Daoy (cell line): ENCODE measurements at places on chromosomes 6 and 20. TPM values are rescaled to one million over a fixed set of nuclear protein-coding genes. Genes with fewer than 3 reads are reported as not detected.

GRCh38 chr6:157224951-157225574 is 98.3 kb downstream of the TMEM242 start:
- no peak for DNase-seq

GRCh38 chr20:3701061-3701998 is 11.1 kb downstream of the SIGLEC1 start:
- DNase-seq = no peak

DNA sequence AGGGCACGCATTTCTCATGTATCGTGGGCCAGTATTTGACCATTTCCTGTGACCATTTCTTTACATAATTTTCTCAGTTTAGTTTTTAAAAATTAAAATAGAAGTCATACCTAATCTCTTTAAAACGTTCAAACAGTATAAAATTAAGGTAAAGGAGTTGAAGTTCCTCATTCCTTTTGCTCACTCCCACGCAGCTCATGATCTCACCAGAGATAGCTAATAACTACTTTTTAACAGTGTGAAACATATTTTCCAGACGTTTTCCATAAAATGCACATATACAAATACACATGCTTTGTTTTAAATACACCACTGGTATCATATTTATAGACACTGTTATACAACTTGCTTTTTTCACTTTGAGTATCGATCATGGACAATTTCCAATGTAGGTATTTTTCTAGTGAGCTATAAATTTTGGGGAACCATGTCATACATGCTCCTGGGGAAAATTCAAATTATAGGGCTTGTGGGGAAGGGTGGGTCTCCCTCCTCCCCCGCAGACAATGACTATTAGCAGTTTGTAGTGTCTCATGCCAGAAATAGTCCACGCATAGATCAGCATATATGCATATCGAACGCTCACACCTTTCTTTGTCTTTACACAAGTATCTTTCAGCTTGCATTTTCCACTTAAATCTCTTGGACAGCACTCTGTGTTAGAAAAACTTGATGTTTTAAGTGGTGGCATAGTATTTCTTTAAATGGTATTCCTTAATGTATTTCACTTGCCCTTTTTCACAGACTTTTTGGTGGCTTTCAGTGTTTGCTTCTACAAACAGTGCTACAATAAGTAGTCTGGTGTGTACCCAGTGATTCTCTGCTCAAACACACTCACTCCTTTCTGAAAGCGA is 145.5 kb upstream of the ZNF217 start:
- peak; percentile 54 for DNase-seq

DNA sequence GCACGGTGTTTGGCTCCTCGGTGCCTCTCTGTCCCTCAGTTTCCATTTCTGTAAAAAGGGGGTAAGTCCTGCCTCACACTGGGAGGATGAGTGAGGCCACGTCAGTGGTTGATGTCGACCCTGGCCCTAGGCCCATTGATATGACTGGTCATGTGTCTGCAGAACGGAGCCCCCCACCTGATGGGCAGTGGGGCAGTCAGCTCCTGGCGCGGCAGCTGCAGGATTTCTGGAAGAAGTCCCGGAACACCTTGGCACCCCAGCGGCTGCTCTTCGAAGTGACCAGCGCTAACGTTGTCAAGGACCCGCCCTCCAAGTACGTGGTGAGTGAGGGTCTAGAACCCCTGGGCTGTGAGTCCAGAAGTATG is 1.2 kb downstream of the SNX21 start:
- no peak for DNase-seq

DNA sequence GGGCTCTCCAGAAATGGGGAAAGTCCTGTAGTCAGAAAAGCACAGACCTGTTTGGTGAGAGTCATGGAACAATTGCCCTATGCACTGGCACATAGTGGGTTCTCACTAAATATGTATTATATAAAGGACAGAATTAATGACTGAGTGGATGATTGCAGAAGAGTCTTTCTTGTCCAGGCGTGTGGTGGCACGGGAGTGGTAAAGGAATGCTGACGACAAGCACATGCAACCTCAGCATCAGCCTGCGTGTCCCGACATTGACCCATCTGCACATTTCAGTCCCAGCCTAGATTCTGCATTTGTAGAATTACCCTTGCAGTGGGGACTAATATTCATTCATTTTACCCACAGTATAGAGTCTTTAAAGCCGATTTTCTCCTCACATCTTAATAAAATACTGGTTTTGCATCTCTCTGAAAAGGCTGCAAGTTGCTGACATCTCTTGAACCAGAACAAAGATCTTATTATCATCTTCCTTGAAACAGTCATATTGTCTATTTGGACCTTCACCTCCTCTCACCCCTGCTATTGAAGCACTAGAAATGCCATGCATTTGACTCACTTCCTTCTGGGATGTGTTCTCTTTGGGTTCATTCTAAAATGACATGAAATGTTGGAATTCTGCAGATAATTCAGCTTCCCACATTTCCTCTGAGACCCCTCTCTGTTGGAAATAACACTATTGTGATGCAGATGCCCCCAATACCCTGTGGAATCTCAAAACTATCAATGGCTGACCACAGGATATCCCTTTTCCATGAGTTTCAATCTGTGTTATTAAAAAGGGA is 883.6 kb upstream of the FLRT3 start:
- no peak for DNase-seq

- DNase-seq = no peak
Measured at GRCh38 chr6:122734529-122735395, 44.8 kb upstream of the FABP7 start.

- no peak for DNase-seq
Measured at GRCh38 chr6:1188199-1188598, 123.7 kb upstream of the FOXQ1 start.

GRCh38 chr6:52558266-52559000 is 18.4 kb downstream of the TRAM2 start:
- no peak for DNase-seq

DNA sequence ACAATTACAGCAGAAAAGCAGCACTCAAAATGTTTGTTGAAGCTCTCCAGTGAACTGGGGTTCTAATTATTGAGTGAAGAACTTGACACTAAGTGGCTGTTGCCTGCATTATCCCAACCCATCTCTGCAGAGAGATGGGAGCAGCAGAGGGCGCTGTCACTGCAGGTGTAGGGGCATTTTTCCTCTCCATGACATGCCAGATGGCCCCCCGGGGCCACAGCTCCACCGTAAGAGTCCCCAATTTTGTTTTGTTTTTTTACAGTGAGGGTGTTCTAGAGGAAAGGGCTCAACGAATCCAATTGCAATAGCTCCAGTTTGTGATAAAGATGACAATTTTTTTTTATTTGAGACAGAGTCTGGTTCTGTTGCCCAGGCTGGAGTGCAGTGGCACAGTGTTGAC is 1.9 kb upstream of the FUCA2 start:
- DNase-seq = peak; percentile 39

DNA sequence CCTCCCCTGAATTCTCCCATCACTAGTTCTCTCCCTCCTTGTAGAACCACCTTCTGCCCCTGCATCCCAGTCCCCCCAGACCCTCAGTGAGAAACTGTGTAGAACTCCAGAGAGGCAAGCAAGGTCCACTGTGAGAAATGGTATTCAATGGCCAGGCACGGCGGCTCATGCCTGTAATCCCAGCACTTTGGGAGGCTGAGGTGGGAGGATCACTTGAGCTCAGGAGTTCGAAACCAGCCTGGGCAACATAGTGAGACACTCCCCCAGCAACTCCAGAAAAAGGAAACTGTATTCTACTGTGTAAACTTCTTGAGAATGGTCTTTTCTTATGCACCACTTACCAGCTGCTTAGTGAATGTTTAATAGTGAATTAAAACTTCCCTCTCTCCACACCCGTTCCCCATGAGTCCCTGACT is 8.2 kb upstream of the CD83 start:
- no peak for DNase-seq

DNA sequence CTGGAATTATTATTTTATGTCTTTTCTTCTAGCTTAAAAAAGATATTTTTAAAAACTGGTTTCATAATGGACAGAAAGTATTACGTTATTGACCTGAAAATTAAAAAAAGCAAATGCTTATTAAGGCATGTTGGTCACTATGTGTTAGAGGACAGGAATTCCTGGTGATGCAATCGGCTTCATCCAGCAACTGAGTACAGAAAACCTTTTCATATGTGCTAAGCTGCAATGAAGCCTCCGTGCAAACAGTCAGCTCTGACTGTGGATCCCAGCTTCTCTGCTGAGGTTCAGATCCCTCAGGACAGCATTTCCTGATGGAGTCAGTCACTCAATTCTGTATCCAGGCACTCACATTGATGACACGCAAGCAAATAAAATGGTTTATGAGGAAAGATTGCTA is 22.7 kb upstream of the BMP2 start:
- DNase-seq = no peak

DNA sequence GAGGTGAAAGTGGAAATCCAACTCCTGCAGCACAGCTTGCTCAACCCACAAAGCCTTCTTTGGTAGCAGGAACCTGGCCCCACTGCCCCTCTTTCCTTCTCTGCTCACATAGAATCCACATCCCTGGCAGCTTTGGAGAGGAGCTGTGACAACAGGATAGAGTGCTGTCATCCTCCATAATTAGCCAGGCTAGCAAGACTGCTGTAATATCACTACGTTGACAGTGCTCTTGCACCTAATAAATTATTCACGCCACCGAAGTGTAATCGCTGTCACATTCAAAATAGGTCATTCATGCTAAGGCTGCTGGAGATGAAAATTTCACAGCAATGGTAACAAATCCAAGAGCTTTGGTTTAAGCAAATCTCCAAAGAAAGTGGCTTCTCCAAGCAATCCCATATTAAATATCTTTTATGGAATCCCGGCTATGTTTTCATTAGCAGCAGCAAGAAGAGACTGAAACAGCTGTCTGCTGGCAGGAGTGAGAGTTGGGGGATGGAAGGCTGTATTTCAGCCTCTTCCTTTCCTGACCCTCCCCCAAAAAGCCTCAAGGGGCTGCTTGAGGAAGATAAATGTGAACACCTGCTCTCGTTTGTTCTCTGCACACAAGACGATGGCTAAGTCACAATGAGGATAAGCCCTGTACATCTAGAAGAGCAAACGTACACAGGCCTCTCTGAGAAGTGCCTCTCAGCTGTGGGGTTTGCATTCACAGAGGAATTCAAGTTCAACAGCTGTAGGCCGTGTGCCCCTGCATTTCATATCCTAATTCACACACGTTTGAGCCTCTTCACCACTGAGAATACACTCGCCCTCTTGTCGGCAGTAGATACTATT is 16.5 kb downstream of the RIPOR2 start:
- no peak for DNase-seq

- no peak for DNase-seq
Measured at GRCh38 chr20:56409521-56409920, 2.5 kb upstream of the CASS4 start.

DNA sequence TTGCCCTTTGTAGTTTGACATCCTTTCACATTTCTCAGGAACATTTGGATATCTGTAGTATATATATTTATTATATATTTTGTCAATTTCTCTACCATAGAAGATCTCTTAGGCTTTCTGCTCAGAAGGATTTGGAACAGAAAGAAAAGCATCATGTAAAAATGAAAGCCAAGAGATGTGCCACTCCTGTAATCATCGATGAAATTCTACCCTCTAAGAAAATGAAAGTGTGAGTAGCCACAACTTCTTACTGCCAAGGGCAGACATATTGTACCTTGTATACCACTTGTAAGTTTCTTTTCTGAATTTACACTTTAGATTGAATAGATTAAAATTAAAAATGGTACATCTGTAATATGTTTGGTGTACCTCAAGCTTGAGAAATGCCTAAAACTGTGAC is 31.2 kb downstream of the TPX2 start:
- DNase-seq = no peak

ZNF335 gene
- 9.5 and 12.1 TPM in 2 replicates for total RNA-seq

ZFP57 gene
- 0.57 TPM in 1 of 2 replicates, not detected in the other for total RNA-seq
